ENCODE measurements at places on chromosomes 5 and 9.

DNA sequence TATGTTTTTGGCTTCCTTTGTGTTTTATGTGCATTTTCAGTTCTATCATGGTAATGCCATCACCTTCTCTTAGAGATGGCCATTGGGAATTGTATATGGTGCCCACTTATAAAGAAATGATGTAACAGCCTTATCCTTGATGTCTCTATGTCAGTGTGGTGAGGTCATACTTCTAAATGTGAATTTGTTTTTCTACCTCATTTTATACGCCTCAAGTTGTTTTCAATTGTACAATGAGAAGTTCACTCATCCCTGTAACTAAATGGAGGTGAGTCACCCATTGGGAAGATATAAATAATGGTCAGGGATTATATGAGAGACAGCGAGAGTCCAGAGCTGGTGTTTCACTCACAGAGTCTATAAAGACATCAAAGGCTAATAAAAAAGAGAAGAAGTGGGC is 402.4 kb downstream of the AGTPBP1 start:
- DNase-seq: no peak

DNA sequence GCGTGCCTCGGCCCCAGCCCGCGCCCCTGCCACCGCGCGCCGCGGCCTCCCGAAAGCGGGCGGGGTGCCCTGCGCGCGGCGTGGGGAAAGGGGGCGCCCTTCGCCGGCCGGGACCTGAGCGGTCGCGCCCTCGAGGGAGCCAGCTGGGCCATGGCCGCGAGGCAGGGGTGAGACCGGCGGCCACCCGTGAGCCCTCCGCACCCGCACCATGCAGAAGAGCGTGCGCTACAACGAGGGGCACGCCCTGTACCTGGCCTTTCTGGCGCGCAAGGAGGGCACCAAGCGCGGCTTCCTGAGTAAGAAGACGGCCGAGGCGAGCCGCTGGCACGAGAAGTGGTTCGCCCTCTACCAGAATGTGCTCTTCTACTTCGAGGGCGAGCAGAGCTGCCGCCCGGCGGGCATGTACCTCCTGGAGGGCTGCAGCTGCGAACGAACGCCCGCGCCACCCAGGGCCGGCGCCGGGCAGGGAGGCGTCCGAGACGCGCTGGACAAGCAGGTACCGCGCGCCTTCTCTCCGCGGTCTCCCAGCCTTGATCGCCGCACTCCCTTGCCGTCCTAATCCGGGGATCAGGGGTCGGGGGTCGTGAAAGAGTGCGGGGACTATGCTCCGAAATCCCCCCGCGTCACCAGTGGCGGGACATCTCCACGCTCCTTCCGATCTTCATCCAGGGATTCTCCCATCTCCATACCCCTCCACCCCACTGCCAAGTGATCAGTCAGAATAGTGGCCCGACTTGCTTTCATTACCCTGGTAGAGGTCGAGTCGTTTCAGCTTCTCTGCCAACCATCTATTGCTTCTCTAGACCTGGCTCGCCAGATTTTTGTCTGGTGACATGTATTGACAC is 590 bp downstream of the RASGRF2 start:
- no peak for DNase-seq

- DNase-seq: no peak
Measured at GRCh38 chr5:160260881-160261815, 31.8 kb downstream of the FABP6 start.

DNA sequence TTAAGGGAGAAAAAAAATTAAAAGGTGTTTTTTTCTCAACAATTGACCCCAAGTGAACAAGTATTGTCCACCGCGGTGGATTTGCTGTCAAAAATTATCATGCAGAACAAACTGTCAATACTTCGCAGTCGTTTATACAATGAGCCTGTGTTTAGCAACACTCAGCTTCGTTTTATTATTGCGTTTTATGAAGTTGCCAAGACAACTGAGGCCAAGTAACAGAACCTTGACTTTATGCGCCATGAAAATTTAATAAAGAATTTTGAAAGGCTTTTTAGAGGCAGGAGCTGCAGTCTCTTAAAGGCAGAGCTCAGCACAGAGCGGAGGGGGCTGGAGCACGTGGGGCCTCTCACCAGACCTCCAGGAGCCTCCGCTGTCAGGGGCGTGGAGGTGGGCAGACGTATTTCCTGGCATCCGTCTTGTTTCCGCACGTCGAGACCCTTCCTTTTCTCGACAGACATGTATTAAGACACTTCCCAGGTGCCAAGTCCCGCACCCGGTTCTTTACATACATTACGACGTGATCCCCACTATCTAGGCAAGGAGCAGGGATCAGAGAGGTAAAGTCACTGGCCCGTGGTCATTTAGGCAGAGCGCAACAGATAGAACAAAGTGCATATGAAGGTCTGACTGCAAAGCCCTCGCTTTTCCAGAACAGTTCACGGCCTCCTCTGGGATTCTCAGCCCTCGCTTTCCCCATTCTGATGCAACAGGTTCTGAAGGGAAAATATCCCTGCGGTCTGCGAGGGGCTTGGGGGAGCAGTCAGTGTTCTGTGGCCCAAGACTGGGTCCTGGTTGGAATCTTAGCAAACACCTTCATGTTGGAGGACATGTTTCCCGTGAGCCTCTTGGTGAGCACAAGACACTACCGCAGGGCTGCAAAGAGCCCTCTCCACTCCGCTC is 164.4 kb downstream of the DAB2IP start:
- DNase-seq: no peak

GRCh38 chr9:112556497-112557442 is 70.1 kb downstream of the KIAA1958 start:
- DNase-seq: no peak

DNA sequence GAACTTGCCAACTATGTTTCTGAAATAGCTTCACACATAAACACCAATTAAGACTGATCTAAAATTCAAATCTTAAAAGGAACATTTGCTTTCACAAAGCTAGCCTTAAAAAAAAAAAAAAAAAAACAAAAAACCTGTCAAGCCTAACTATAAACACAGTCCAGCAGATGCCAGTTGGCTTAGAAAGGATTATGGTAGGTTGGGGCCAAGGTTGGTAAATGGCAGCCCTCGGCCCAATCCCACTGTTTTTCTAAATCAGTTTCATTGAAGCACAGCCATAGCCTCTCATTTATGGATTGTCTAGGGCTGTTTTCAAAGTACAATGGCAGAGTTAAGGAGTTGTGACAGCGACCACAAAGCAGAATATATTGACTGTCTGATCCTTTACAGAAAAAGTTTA is 75.7 kb upstream of the FRRS1L start:
- no peak for DNase-seq

- DNase-seq: no peak
Measured at GRCh38 chr5:135422419-135422818, 23.4 kb upstream of the MACROH2A1 start.

DNA sequence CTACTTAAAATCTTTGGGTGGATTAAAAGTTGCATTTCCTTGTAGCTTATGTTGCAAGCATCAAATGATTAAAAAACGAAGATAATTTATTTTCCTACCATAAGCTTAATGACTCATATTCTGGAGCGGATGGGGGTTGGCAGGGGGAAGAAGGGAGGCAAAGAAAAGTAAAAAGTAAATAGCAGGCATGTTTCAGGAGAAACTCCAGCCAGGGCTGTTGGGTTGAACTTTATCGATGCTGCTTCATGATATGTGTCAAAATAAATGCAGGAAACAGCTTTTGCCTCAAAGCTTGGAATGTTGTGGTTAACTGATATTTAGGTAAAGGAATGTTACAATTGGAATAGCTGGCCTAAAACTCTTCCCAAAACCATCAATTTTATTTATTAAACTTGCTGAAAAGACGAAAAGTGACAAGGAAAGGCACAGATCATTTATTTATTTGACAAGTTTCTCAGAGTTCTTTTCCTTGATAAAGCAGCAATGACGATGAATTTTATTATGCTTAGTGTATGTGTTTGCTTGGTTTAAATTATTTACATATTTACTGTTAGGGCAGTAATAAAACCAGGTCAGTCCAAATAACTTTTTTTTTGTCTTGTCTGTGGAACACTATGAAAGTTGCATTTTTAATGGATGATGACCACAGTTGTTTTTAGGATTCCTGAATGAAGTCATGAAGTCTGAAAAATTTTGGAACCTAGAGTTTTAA is 177.9 kb downstream of the PCSK1 start:
- no peak for DNase-seq

- no peak for DNase-seq
Measured at GRCh38 chr5:139495638-139496435, 13.3 kb upstream of the STING1 start.

- no peak for DNase-seq
Measured at GRCh38 chr5:60820593-60821487, 23.2 kb downstream of the ELOVL7 start.

GRCh38 chr5:136033234-136033633 is 4.4 kb downstream of the TGFBI start:
- DNase-seq: peak; percentile 49

DNA sequence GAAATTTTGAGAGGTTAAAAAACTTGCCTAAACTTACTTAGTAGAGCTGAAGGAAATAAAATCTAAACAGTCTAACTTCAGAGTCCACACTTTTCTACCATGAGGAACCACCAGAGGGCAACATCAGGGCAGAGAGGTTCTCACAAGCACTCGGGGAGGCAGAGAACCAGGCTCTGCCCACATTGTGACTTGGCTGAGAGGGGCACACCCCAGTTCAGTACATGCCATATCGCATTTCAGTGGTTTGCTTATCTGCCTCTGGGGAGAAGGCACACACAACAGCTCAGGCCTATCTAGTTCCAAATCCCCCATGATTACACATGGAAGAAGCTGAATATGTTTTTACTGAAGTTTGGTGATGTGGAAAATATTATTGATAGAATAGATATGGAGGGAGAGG is 49.2 kb downstream of the EQTN start:
- DNase-seq: peak; percentile 21

- no peak for DNase-seq
Measured at GRCh38 chr9:116002624-116003023, 151.0 kb upstream of the PAPPA start.

- no peak for DNase-seq
Measured at GRCh38 chr9:97385626-97386264, 26.2 kb upstream of the TDRD7 start.

GRCh38 chr5:84688566-84688965 is 303.9 kb upstream of the EDIL3 start:
- no peak for DNase-seq

DNA sequence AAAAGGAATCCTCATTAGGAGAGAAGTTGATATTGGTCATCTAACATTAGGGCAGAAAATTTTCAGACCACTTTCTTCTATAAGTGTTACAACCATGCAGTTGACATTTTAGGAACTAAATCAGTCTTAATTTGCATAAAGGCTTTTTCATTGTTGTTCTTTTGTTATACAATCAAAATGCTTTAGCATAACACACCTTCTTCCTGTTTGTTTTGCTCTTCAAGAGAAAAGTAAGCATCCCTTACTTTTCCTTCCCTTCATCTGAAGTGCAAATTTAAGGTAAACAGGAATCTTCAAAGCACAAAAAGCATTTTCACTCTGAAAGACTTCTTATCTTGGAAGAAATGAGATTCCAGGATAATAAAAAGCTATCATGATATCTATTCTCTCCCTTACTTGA is 273.6 kb downstream of the PTPRD start:
- DNase-seq: no peak

DNA sequence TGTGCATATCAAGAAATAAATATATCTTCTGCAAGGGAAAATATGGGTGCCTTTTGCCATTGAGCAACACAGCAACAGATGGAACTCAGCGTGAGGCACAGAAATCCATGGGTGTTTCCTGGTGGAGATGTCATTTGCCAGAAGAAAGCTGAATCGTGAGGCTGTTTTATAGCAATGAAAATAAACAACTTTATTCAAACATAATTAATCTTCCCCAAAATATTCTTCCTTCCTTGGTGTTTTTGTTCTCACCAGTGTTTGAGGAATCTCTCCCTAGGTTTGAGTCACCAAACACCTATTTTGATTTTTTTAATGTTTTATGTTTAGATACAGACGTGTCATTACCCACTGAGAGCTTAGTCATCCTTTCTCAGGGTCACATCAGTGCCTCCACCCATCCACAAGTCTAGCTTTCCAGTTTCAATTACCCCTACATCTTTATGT is 65.8 kb upstream of the PAPPA start:
- no peak for DNase-seq

DNA sequence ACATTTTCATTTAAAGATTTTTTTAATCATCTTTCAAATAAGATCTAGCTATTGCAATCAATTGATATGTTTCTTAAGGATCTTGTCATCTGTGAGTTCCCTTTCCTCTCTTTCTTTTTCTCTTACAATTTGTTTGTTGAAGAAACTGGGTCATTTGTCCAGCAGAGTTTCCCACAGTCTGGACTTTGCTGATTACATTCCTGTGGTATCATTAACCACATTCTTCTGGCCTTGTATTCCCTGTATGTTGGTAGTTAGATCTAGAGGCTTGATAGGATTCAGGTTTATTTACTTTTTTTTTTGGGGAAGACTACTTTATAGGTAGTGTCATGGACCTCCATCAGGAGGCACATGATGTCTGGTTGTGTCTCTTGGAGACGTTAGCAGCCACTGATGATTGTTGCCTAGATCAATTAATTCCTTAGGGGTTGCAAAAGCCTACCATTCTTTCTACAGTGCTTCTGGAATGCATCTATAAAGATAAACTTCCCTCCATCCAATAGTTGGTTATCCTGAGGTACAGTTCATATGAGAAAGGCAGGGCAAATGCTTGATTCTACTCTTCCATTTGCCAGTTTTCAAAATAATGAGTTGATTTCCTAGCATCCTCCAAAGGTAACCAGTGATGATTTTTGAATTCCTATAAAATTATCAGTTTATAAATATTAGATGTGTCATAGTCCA is 14.3 kb downstream of the PDE8B start:
- no peak for DNase-seq

GRCh38 chr9:126809068-126809467 is 4.2 kb downstream of the ZBTB43 start:
- DNase-seq: no peak

DNA sequence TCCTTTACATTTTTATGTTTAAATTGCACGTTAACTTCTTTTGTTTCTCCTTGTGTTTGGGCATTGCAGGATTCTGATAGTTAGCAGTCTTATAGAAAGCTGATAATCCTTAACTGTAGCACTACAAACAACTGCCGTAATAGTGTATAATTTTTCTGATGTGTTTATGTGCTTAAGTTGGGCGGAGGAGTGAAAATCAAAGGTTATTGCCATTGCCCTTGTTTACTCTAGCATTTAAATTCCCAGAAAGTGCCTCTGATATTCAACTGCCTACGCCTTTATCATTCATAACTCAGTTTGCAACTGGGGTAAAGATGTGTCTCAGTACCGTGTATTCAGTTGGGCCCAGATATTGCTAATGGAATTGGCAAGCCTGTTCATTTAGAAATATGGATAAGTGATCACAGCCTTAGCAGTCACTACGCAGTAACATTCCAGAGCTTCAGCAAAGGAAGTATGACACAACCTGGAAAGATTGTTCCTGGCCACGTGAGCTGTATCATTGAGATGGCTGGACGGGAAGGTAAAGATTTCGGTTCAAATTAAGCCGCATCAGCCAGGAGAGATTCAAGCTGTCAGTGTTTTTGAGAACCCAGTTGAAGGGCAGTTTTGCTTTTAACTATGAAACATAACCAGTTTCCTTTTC is 28.1 kb upstream of the LRRTM2 start:
- no peak for DNase-seq

DNA sequence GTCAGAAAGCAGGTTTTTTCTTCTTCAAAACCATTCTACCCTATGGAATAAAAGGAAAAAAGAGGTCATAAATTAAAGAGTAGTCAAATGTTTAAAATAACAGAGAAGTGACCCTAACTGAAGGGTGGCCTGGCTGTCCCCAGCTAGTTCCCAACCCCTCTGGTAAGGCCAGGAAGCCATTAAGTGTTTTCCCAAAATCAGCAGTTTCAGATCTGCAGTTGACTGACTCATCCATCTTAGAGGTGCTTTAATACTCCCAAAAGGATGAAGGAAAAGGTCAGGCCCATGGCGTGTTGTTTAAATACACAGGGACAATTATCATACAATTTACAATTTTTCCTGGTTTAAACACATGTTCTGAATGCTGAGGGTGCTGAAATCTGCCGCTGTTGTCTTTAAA is 47.9 kb upstream of the TBC1D9B start:
- no peak for DNase-seq

All from NCI-H1417 (cell line).